ENCODE measurements at places on chromosomes 7 and 10.

DNA sequence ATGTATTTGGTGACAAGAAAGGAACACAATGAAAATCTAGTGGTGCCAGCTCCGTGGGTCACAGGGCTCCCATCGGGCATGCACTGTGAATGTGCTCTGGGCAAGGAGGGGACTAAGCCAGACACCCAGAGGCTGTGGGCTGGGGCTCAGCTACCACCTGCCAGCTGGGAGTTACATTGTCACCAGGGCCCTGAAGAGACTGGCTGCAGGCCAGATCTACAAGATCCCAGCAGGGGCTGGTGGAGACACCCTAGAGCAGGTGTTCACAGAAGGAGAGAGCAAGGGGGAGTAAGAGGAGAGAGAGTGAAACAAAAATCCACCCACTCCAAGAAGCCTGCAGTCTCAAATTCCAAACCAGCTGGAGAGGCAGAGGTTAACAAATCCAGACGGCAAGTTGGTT is 116.6 kb upstream of the ADCY1 start:
- no peak for DNase-seq

- DNase-seq = no peak
These were observed 12.8 kb downstream of the SCRN1 start for GRCh38 chr7:29976673-29977415.

DNA sequence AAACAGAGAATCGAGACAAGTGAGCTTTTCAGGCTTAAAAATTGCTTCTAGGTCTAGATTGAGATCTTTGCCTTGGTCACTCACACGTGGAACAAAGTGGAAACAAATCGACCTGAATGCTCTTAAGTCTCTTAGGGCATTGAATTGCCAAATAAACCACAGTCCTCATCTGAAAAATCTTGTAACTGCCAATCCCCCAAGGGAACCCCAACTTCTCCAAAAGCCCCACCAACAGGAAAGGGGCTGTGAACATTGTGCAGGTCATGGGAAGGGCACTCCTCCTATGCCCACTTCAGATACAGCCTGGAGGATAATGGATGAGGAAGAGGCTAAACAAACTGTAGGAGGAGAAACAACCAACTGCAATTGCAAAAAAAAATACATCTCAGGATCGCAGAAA is 91.3 kb downstream of the DGKI start:
- DNase-seq = no peak

DNA sequence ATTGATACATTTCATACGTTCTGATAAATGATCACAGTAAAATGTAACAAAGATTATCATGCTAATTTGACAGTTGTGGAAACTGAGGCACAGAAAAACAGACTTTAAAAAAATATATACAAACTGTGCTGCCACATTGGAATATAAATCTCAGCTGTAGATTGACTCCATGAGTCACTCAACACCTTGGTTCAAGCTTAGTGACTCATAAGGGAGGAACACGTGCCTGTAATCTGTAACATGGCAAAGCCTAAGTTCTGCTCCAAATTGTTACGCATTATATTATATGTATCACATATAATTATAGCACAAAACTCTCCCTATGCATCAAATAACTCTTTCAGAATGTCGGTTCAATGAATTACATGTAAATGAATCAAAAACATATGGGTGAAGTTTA is 1047.5 kb downstream of the GATA3 start:
- DNase-seq = no peak

- DNase-seq = no peak
These were observed 311.8 kb upstream of the IMMP2L start for GRCh38 chr7:111873963-111874690.
